ENCODE measurements at places on chromosomes 3 and 15. TPM values are rescaled to one million over a fixed set of nuclear protein-coding genes. Genes with fewer than 3 reads are reported as not detected.

Gene HDC
- 3.4 TPM for total RNA-seq

GRCh38 chr3:194206320-194206719 is 70.4 kb downstream of the HES1 start:
- peak; percentile 93 for DNase-seq

DNA sequence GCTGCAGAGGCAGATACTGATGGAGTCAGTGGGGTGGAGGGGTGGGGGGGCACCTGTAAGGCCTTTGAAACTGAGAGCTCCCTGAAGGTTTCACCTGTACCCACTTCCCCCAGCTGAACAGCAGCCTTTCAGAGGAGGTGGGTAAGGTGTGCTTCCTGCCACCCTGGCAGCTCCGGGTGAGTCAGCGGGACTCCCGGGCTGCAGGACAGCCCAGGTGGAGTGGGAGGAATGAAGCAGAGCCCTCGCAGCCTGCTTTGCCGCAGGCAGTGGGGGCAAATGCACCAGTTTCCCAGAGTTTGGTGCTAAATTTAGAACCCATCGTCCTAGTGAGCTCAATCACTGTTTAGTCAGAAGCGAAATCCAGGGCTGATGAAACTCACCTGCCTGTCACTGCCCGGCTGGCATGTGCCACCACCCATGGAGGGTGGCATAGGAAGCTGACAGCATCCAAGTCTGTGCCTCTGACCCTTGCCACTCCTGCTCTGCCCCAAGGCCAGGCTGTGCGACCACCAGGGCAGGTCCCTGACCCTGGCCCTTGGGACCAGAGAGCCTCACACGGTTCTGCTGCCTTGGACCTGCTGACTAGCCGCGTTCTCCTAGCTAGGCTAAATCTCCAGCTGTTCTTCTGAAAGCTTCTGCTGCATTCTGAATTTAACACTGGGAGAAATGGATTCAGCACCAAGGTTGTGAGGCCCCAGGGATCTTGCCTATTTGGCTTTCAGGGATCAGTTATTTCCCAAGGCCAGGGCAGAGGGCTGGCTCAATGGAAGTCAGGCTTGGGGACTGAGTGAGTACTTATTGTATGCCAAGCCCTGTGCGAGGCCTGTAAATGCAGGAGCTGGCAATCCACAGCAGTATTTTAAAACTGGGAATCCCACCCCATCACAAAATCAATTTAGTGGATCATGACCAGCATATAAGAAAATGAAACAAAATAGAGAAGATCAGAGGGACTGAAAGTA is 67.3 kb upstream of the RASGRF1 start:
- DNase-seq, result no peak

DNA sequence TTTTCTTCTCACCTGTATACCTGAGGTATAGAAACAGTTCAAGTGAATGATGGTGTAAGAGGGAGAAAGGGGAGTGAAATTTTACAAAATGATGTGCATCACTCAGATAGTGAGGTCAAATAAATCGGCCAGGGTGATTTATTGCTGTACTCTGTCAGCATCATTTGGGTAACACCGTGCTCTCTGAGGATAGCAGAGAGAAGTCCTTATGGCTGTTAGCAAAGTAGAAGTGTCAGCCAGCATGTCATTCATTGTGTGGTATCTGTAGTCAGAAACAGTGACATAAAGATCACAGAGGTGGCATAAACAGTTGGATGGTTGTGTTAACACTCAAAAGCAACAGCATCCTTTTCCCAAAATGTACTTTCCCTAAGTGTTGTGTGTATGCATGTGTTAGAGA is 53.4 kb downstream of the PSMD6 start:
- no peak for DNase-seq

DNA sequence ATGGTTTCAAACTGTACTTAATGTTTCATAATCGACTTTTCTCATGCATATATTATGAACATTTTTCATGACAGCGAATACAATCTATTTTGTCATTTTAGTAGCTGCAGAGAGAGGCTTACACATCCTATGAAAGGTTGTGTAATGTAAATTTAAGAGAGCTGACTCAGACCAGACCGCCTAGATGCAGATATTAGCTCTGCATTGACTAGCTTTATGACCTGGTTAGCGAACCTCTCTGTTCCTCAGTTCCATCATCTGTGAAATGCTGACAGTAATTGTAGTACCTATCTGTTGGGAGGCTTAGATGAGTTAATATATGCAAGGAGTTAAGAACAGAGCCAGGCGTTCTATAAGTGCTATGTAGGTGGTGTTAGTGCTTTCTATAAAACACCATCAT is 116.2 kb upstream of the RASGRP1 start:
- DNase-seq, result no peak
